Hepatic stellate cell (primary cell): ENCODE measurements at places on chromosomes 5 and 9.

GRCh38 chr5:10124287-10124686 is 125.4 kb downstream of the ATPSCKMT start:
- no peak for DNase-seq

GRCh38 chr9:125544988-125545651 is 161.9 kb downstream of the MAPKAP1 start:
- DNase-seq: peak; percentile 59

DNA sequence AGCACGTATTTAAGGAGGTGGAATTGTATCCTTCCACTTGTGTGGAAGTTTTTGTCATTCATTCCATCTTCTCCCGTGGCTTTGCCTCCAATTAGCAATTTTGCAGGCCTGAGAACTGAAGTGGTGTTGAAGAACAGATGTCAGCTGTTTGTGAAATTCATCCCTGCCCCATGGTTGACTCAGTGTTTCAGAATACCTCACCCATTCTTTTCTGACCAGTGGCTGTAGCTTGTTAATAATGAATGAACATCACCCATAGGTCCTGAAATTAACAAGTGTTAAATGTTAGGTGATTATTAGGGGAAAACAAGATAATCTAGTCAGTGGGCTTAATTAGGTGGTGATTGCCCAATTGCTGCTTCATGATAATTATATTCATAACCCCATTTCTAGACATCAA is 11.7 kb downstream of the ZNF462 start:
- DNase-seq: no peak

- DNase-seq: no peak
Measured at GRCh38 chr5:128551476-128551875, 13.4 kb upstream of the FBN2 start.

GRCh38 chr5:6713274-6714225 is at the start of gene TENT4A:
Gene TENT4A, plus strand, starts transcription at chr5:6713432. Its CDS starts 552 bp downstream, at chr5:6713984.
- DNase-seq: peak; percentile 33

GRCh38 chr5:137146402-137146890 is 352.7 kb downstream of the SPOCK1 start:
- DNase-seq: peak; percentile 75

- no peak for DNase-seq
Measured at GRCh38 chr9:22065431-22066200, 56.5 kb upstream of the CDKN2B start.

- no peak for DNase-seq
Measured at GRCh38 chr9:126347093-126347492, 20.5 kb downstream of the MVB12B start.

GRCh38 chr9:88826181-88826580 is 165.1 kb upstream of the S1PR3 start:
- DNase-seq: no peak

GRCh38 chr5:109550077-109550476 is 139.7 kb upstream of the MAN2A1 start:
- no peak for DNase-seq

DNA sequence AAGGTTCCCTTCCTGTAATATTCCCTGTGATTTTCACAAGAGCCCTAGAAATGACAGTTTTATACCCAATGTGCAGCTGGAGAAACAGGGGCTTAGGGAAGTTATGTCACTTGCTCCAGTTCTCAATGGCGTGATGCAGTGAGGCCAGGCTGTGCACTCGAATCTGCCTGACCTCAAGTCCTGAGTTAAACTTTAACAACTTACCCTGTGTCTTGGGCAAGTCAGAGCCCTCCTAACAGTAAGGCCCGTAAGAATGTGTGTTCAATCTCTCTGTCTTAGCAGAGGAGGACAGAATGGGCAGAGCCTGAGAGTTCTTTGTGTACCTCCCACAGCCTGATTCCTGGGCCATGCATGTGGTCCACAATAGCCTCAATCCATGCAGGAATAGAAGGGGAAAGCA is 181.1 kb downstream of the TRIM32 start:
- no peak for DNase-seq

GRCh38 chr5:78362220-78362619 is 1.8 kb downstream of the SCAMP1 start:
- no peak for DNase-seq

DNA sequence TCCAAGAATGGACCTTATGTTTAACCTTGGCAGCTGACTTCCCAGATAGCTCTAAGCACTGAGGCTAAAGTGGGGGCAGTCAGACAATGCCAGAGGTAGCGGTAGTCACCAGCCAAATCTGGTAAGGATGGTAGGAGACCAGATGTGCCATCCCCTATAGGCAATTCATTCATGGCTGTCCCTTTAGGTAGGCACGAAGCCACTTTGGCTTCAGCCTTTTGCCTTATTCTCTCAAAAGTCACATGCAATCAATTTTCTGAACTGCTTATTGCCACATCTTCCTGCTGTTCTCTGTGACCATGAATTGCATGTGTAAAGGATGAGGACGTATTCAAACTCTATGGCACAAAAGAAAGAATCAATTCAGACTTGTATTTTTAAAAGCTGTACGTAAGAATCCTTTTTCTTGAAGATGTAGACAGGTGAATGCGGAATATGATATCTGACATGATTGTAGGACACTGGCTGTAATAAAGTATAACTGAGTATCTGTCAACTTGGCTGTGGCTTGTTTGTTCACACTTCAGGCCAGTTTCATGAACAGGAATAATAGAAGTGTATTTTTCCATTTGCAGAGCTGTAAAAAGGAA is 611.7 kb downstream of the NR2F1-AS1 start:
- no peak for DNase-seq

GRCh38 chr9:108057421-108058134 is 568.0 kb upstream of the KLF4 start:
- DNase-seq: peak; percentile 67

- no peak for DNase-seq
Measured at GRCh38 chr9:32875242-32875641, 91.9 kb downstream of the TMEM215 start.

DNA sequence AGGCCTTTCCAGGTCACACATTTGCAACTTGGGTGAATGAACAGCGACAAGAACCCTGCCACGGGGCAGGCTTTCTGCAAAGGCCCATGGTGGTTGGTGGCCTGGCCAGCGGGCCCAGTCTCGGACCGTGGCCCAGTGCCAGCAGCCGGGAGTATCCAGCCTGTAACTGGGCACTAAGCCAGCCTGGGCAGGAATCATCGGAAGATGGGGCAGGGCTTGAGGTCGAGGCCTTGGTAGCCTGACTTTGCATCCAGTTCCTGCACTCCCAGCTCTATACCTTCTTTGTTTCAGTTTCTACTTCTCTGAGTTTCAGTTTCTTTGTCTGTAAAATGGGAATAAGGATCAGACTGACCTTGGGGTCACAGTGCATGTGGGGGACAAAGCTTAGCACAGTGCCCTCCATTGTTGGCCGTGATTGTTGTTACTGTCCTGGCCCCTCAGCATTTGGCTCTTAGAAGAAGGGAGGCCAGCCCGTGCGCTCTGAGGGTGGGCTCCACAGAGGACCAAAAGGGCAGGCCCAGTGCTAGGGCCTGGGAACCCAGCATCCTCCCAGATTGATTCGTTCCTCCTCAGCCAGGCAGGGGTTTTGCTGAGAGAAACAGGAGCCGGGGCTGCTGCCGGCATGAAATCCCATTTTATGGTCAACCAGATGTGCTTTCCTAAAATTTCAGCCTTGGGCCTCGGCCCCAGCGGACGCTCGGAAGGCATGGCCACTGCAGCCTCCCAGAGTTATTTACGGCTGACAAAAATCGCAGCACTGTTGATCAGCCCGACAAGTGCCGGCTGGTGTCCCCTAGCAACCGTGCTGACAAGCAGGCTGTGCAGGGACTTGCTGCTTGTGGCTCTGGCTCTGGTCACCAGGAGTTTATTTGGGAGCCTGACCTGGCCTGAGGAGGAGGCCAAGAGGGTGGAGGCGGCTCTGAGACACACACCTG is 43.6 kb downstream of the JADE2 start:
- no peak for DNase-seq

DNA sequence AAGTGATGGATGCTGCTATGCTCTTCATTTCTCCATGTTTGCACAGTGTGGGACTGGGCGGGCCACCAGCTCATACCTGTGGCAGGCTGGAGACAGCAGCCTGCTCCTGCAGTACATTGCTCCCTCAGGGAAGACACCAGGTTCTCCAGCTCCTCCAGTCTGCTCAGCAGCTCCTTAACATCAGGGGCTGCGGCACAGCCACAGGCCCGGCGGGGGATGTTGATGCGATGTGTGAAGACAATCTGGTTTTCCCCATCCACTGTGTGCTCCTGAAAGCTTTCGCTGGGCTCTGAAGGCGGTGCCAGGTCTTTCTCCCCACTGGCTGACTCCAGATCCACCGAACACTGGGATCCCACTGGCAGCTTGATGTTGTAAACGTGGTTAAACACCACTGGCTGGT is 27.5 kb downstream of the TNC start:
- DNase-seq: no peak

- DNase-seq: peak; percentile 88
Measured at GRCh38 chr9:78235762-78236550, at the start of gene CEP78. Gene CEP78, plus strand, starts transcription at chr9:78236075. Its CDS starts 276 bp downstream, at chr9:78236351.

GRCh38 chr5:43729846-43730478 is 127.0 kb downstream of the NNT start:
- no peak for DNase-seq

- DNase-seq: peak; percentile 42
Measured at GRCh38 chr5:123089914-123090660, 1.0 kb downstream of the PRDM6 start.

GRCh38 chr5:151040211-151040747 is 19.9 kb downstream of the GPX3 start:
- DNase-seq: peak; percentile 69

DNA sequence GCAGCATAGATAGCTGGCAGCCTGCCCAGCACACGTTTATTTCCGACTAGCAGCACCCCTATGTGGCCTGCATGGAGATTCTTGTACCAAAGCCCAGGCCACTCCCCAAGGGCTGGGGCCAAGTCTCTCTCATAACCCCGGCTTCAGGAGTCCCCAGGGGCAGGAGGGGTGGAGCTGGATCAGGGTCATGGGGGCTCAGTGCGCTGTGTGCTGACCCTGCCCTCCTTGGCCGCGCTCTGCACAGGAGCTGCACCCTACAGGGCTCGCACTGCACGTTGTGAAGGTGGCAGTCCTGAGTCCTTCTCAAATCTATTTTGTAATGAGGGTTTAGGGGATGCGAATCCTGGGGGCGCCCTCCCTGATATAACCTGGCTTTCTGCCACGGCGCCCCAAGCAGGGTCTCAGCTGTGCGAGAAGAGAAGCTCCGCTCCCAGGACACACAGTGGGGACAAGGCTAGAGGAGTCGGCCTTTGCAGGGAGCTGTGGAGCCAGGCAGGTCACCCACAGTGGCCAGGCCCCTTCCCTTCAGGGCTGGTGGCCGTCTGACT is 28.6 kb downstream of the NKD2 start:
- DNase-seq: no peak

GRCh38 chr5:151223447-151224264 is at the start of gene CCDC69:
Gene CCDC69, minus strand, starts transcription at chr5:151224092. Its CDS starts 122 bp downstream, at chr5:151223970.
- peak; percentile 80 for DNase-seq

DNA sequence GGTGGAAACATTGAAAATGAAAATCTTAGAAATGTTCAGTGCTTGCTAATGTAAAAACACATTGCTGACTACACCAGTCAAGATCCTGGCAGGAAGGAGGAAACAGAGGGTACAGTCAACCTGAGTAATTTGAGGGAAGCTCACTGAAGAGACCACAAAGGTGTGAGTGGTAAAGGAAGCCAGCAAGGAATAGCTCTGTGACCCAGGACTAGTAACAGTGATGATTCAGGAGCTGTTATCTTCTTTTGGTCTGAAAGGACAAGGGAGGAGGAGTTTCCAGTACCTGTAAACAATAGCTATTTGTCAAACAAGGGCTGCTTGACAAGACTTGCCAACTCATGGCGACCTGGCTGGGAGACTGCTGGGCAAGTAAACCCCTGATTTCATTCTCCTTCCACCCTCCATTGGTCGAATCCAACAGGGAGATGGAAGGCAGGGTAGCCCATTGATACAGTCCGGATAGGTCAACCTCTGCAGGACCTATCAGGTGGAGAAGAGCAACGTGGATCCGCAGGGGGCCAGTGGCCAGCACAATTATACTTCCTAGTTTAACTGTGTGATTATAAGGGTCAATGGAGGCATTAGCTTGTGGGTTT is 68.1 kb downstream of the MAMDC2 start:
- DNase-seq: no peak

GRCh38 chr5:1479581-1480188 is 34.4 kb upstream of the SLC6A3 start:
- peak; percentile 51 for DNase-seq

GRCh38 chr5:125408448-125409233 is 662.2 kb upstream of the ZNF608 start:
- peak; percentile 17 for DNase-seq

- DNase-seq: no peak
Measured at GRCh38 chr9:87505869-87506678, 8.4 kb downstream of the DAPK1 start.

GRCh38 chr5:175133185-175133584 is 310.8 kb downstream of the DRD1 start:
- DNase-seq: no peak

- peak; percentile 61 for DNase-seq
Measured at GRCh38 chr5:168219515-168220410, 71.7 kb upstream of the WWC1 start.

DNA sequence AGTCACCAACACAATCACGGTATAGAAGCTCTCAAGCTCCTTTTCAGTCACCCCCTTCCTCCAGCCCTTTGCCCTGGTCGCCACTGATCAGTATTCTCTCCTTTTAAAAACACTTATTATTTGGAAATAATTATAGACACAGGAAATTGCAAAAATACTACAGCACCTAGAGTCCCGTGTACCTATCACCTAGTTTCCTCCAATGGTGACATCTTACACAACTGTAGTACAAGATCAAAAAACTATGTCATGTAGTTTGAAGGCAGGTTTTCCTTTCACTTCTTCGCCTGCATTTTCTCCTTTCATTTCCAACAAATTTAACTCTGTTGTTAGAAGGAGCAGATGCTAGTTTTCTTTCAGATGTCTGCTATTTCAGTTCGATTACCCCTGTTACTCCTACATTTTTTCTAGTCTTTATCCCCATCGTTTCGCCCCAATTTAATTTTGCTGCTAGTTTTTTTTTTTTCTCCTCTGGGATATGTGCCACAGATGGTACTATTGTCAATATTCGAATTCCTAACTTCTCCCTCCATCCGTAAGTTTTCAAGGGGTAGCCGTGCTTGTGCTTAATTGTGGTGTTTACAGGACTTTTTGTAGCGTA is 612 bp upstream of the ATG10 start:
- peak; percentile 37 for DNase-seq

- DNase-seq: no peak
Measured at GRCh38 chr9:119451426-119451825, 82.2 kb upstream of the BRINP1 start.

DNA sequence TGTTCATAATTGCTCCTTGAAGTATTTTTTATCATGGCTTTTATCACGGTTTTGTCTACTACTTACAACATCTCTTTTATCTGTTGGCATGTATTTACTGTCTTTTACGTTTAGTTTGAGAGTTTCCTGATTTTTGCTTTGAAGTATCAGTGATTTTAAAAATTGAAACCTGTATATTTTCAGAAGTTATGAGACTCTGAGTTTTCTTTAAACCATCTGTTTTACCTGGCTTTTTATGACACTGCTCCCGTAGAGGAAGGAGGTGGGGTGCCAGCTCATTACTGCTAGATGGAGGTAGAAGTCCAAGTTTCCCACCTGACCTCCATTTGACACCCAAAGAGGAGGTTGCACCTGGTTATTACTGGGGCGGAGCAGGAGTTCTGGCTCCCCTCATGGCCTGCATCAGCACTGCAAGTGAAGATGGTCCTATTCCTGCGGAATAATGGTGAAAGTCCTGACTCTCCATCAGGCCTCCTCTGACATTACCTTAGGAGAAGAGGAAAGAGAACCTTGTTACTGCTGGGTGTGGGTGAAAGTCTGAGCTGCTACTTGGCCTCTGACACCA is 10.0 kb upstream of the ZNF131 start:
- DNase-seq: no peak
